ENCODE measurements at places on chromosomes 2 and 18.

DNA sequence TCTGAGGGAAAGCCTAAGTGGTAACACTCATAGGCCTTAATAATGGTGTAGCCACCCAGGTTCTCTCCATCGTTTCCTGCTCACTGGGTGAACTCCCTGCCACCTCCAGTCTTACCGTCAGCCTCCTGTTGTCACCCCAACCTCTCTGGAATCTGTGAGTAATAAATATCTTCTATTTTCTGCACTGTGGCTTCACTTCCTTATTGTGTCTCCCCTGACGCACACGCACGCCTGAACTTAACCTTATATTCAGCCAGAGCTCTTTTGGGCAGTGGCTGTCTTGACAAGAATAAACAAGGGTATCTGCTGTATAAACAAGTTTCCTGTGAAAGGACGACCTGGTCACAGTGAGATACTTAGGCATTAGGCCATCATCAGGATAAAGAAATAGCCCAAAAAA lies 467.2 kb downstream of the SPAG16 start:
- H3K36me3 ChIP-seq = no peaks in the 10 kb centered on the region
- no peak overlapping the region for H3K4me3 ChIP-seq
- DNase-seq = no peak
- no peaks in the 10 kb centered on the region for H3K27me3 ChIP-seq

GRCh38 chr2:229371086-229371485 lies 100.0 kb upstream of the PID1 start:
- H3K4me3 ChIP-seq = no peak overlapping the region
- DNase-seq = no peak
- H3K27ac ChIP-seq = no peak overlapping the region

- no peak overlapping the region for H3K27ac ChIP-seq
- no peaks in the 10 kb centered on the region for H3K4me1 ChIP-seq
- no peaks in the 10 kb centered on the region for H3K36me3 ChIP-seq
Measured at GRCh38 chr18:59994357-59994756, 94.6 kb downstream of the PMAIP1 start.

- H3K4me1 ChIP-seq = no peaks in the 10 kb centered on the region
- H3K27me3 ChIP-seq = peaks cover 6% of the 10 kb centered on the region
- DNase-seq = no peak
- H3K4me3 ChIP-seq = no peak overlapping the region
Measured at GRCh38 chr2:237242091-237242536, 156.4 kb downstream of the COPS8 start.

- no peaks in the 10 kb centered on the region for H3K4me1 ChIP-seq
- no peak overlapping the region for H3K4me3 ChIP-seq
- H3K27me3 ChIP-seq = no peaks in the 10 kb centered on the region
- H3K27ac ChIP-seq = no peak overlapping the region
- peaks cover 84% of the 10 kb centered on the region for H3K36me3 ChIP-seq
- DNase-seq = no peak
Measured at GRCh38 chr2:42614838-42615237, 46.4 kb downstream of the MTA3 start.

- H3K27ac ChIP-seq = no peak overlapping the region
- peaks cover 32% of the 10 kb centered on the region for H3K4me1 ChIP-seq
- no peak overlapping the region for H3K4me3 ChIP-seq
- no peaks in the 10 kb centered on the region for H3K36me3 ChIP-seq
- DNase-seq = no peak
Measured at GRCh38 chr2:160252278-160252887, 52.3 kb upstream of the ITGB6 start.

DNA sequence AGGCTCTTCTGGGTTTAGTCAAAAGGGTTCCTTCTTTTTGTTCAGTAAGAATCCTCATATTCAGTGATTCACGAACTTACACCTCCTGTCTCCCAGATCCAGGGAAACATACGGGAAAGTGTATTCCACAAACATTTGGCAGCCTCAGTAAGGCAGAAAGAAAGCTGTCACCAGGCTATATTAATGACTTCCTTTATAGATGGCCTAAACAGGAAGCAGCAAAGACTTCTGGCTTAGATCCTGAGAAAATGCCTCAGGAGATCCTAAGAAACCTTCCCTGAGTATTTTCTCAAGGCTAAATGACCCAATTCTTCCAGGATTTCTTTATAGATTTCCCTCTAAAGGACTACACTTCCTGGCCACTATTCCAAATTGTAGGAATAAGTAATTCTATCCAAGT lies 1995.5 kb upstream of the CELF4 start:
- DNase-seq = no peak
- H3K4me1 ChIP-seq = peaks cover 26% of the 10 kb centered on the region
- no peak overlapping the region for H3K4me3 ChIP-seq

- no peaks in the 10 kb centered on the region for H3K36me3 ChIP-seq
- H3K4me3 ChIP-seq = no peak overlapping the region
- no peak overlapping the region for H3K27ac ChIP-seq
- H3K27me3 ChIP-seq = peaks cover 3% of the 10 kb centered on the region
Measured at GRCh38 chr2:157923598-157924217, 47.6 kb upstream of the ACVR1 start.

DNA sequence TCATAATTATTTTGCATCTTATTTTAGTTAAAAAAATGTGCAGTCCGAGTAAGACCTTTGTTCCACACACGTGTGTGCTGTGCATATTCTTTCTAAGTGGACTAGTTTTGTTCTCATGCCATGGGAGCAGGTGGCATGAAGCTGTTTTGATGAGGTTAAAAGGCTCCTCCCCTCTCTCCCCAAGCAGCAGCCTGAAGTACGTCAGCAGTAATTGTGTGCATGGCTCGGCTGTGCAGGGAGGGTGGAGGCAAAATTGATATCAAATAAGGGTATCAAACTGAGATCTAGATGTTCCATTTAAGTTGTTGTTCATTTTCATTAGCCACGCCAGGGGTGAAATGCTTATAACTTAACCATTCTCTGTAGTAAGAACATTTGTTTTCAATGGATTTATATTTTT lies at the start of gene NYAP2:
NYAP2 (plus strand) TSS at position 207 of the 400 bp plus-strand sequence. CDS start 9,171 bp downstream, outside the sequence.
- no peak within 1 kb of the TSS for H3K27ac ChIP-seq
- H3K4me3 ChIP-seq = no peak within 1 kb of the TSS
- H3K27me3 ChIP-seq = peaks cover 11% of the 10 kb centered on the region
- H3K36me3 ChIP-seq = no peaks in the 10 kb centered on the region

GRCh38 chr2:38524580-38524979 lies 78.1 kb downstream of the HNRNPLL start:
- no peak overlapping the region for H3K27ac ChIP-seq
- no peak overlapping the region for H3K4me3 ChIP-seq
- peaks cover 17% of the 10 kb centered on the region for H3K27me3 ChIP-seq
- DNase-seq = no peak
- H3K36me3 ChIP-seq = no peaks in the 10 kb centered on the region
- H3K4me1 ChIP-seq = peaks cover 71% of the 10 kb centered on the region

- H3K36me3 ChIP-seq = no peaks in the 10 kb centered on the region
- no peak overlapping the region for H3K27ac ChIP-seq
- H3K27me3 ChIP-seq = peaks cover 14% of the 10 kb centered on the region
- peaks cover 12% of the 10 kb centered on the region for H3K4me1 ChIP-seq
Measured at GRCh38 chr2:100987536-100987935, 14.6 kb upstream of the RPL31 start.

GRCh38 chr2:109275120-109276012 lies 146.4 kb downstream of the SH3RF3 start:
- no peak overlapping the region for H3K27ac ChIP-seq
- DNase-seq = peak; percentile 30
- H3K4me1 ChIP-seq = peaks cover 78% of the 10 kb centered on the region
- H3K27me3 ChIP-seq = peaks cover 9% of the 10 kb centered on the region
- H3K4me3 ChIP-seq = no peak overlapping the region

DNA sequence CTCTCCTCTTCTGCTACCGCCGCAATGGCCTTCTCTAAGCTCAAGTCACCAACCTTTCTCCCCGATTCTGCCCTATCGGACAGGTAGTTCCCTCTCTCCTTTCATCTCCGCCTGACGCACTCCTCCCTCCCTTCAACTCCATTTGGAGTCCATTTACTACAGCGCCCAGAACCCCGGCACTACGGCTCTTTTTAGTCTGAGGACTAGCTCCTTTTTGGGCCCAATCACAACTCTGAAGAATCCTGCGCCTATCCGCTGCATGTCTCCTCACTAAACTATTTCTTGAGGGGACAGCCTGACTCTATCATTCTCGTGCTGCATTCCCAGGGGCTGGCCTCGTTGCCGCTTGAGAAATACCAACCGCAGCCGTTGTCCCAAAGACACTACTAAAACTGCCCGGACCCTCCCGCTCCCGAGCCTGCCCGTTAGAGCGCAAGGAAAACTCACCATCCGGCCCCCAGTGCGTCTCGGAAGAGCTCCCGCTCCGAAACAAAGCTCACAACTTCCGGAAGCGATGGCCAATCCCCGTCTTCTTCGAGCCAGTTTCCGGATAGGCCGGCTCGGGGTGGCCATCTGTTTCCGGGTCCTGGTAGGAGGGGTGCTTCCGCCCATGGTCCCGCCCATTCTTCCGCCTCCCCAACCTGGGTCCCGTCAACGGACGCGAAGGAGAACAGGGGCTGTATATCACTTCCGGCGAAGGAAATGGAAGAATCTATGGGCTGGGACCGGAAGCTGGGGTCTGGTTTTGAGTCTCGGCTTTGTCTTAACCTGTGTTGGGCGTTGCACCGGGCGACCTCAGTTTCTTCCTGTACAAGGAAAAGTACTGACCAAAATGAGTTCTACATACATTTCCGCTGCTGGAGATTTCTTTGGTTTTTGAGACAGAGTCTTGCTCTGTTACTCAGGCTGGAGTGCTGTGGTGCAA lies at the start of gene TPRKB:
TPRKB (minus strand) TSS at position 491 of the 925 bp plus-strand sequence. CDS start 2,776 bp downstream, outside the sequence.
- H3K4me3 ChIP-seq = peak within 1 kb of the TSS; percentile 100
- DNase-seq = peak; percentile 81
- peaks cover 15% of the 10 kb centered on the region for H3K4me1 ChIP-seq

DNA sequence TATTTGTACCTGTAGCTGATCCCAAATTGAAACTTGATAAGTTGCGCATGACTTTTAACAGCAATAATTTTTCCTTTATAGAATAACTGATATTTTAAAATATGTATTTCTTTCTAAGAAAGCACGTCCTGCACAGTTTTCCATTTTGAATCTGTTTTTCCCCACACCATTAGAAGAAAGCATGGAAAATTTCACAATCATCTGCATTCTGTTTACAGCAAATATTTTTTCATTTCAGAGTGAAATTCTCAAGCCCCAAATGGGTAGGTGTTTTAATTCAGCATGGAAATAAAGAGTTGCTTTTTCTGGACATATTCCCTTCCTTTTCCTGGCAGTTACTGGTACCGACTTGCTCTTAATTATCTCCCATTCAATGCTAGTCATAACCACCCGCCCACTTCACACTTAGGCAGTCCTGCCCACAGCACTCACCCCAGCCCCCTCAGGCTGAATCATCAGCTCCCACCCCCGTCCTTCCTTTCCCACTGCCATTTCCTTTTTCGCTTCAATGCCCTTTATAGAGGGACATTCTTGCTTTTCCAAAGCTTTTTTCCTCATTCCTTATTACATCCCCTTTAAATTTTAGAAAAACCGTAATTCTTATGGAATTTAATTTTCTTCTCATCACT lies 89.2 kb upstream of the GLS start:
- H3K27ac ChIP-seq = peak overlapping the region; percentile 59
- H3K36me3 ChIP-seq = no peaks in the 10 kb centered on the region
- no peaks in the 10 kb centered on the region for H3K27me3 ChIP-seq
- DNase-seq = peak; percentile 25
- H3K4me1 ChIP-seq = peaks cover 68% of the 10 kb centered on the region

DNA sequence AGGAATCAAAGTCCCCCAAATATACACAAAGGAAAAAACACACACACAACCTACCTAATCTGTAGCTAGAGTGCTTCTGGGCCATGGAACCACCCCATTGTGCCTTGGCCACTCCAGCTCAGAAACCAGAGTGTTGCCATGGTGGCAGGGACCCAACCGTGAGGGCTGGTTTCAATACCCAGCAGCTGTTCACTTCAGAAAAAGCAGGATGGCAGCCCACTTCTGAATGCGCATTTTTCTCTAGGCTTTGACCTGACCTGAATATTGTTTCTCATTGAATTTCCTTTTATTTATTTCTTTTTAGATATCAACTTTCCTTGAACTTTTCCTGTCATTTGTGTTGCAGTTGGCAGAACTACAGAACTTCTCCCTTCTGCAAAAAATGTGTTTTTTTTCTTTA lies 43.0 kb upstream of the EHBP1 start:
- no peaks in the 10 kb centered on the region for H3K27me3 ChIP-seq
- H3K4me1 ChIP-seq = no peaks in the 10 kb centered on the region
- DNase-seq = no peak

- no peak for DNase-seq
- no peaks in the 10 kb centered on the region for H3K27me3 ChIP-seq
- peaks cover 10% of the 10 kb centered on the region for H3K4me1 ChIP-seq
- no peak overlapping the region for H3K27ac ChIP-seq
- peaks cover 4% of the 10 kb centered on the region for H3K36me3 ChIP-seq
- no peak overlapping the region for H3K4me3 ChIP-seq
Measured at GRCh38 chr18:10951631-10952544, 197.5 kb downstream of the PIEZO2 start.

- H3K4me1 ChIP-seq = peaks cover 93% of the 10 kb centered on the region
- DNase-seq = no peak
- H3K4me3 ChIP-seq = peak overlapping the region; percentile 91
- H3K27me3 ChIP-seq = peaks cover 2% of the 10 kb centered on the region
- H3K36me3 ChIP-seq = peaks cover 2% of the 10 kb centered on the region
- H3K27ac ChIP-seq = no peak overlapping the region
Measured at GRCh38 chr2:74004212-74005182, 19.8 kb downstream of the TET3 start.

DNA sequence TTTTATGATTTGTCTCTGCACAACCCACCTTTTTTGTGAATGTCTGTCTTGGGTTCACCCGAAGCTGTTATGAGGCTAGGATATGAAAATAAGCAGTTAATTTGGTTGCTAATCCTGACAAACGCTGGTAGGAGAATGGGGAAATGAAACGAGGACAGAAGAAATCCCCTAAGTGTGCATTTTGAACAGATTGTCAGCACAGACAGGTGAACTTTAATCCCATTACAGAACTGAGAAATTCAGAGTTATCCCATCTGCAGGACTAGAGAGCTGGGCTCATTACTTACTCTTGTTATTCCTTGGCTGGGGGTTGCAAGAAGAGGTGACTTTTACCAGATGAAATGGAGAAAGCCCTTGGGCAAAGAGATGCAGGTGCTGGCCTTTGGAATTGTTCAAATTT lies 123.3 kb upstream of the NYAP2 start:
- H3K27ac ChIP-seq = no peak overlapping the region
- DNase-seq = no peak

- H3K36me3 ChIP-seq = no peaks in the 10 kb centered on the region
- peak overlapping the region; percentile 91 for H3K27ac ChIP-seq
- peaks cover 38% of the 10 kb centered on the region for H3K4me1 ChIP-seq
- peak; percentile 17 for DNase-seq
Measured at GRCh38 chr2:230947908-230948365, 22.9 kb upstream of the GPR55 start.

- H3K27ac ChIP-seq = no peak overlapping the region
- DNase-seq = no peak
- H3K4me3 ChIP-seq = no peak overlapping the region
- no peaks in the 10 kb centered on the region for H3K27me3 ChIP-seq
Measured at GRCh38 chr2:239249048-239249447, 151.8 kb downstream of the HDAC4 start.

GRCh38 chr2:119106301-119106897 lies 52.2 kb downstream of the C1QL2 start:
- no peaks in the 10 kb centered on the region for H3K4me1 ChIP-seq
- H3K4me3 ChIP-seq = no peak overlapping the region
- H3K27me3 ChIP-seq = peaks cover 28% of the 10 kb centered on the region

DNA sequence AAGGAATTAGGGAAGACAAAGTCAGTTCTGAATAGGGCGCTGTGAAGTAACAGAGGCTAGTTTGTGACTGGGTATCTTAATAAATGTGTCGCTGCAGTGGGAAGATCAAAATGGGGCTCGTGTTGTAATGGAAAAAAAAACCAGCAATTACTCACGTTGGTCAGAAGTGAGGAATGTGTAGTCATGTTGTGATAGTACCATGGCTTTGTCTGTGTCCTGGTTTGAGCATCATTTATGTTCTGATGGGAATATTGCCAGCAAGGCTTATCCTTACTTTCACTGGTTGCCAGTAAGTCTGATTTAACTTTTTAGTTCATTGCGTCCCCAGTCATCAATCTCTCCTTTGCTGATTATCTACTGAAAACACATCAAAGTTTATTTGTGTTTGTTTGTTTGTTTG lies 467.6 kb downstream of the NYAP2 start:
- peaks cover 6% of the 10 kb centered on the region for H3K27me3 ChIP-seq
- H3K4me1 ChIP-seq = no peaks in the 10 kb centered on the region
- H3K4me3 ChIP-seq = no peak overlapping the region

Data from nephron progenitor cell (in vitro differentiated cells).